Heart left ventricle (tissue), 16 donors: ENCODE measurements at places on chromosomes 1 and 21. TPM values are rescaled to one million over a fixed set of nuclear protein-coding genes. Genes with fewer than 3 reads are reported as not detected.

DNA sequence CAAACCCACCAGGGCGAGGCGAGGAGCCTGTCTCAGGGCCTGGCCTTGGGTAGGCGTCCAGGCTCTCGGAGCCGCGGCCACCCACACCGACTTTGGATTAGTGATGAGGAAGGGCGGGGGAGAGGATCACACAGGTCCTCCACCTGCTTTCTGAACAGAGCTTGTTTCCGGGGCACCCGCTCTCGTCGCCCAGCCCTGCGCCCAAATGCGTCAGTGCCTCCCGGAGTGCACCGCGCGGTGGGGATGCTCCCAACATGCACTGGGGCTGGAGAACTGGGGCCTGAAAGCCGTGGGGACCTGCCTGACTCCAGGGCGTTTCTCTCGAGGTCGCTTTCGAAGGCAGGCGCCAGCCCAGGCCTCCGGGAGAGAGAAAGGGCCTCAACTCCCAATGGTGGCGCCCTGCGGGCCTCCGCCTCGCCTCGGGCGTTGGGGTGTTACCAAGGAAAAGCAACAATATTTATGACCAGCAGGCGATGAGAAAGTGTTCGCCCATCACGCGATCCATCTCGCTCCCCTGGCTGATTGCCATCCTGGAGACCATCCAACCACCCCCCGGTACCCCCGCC is 8.9 kb upstream of the LHX8 start:
- DNase-seq: no peak

- no peak for DNase-seq
Observed at GRCh38 chr1:207946756-207947155, 35.8 kb upstream of the CD34 start.

- DNase-seq: peak; percentile 66
Observed at GRCh38 chr21:45041351-45041805, 33.0 kb upstream of the ADARB1 start.

- no peak for DNase-seq
Observed at GRCh38 chr1:37845786-37846185, 13.6 kb downstream of the MTF1 start.

DNA sequence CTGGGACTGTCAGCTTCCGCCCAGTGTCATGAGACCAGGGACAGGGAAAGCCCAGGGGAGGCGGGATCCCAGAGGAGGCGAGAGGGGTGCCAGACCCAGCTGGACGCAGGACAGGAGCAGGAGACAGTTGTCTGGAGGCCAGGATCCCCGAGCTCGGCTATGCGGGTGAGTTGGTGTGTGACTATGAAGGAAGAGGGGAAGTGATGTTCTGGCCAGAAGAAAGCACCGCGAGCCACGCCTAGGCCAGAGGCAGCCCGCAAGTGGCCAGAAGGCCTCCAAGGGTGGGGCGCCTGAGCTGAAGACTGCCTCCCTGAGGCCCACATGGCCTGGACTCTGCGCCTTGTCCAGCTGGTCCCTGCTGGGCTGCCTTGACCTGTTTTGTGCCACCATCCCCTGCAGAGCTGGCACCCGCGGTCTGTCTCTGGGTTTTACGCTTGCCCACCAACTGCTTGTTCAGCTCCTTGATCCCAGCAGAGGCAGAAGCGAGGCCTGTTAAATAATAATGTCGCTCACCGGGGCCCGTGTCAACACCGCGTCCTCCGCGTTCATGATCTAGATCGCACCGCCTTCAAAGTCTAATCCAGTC is 85.2 kb upstream of the ACTL8 start:
- peak; percentile 74 for DNase-seq

GRCh38 chr1:68819190-68819829 is 322.4 kb upstream of the DEPDC1 start:
- DNase-seq: no peak

- DNase-seq: no peak
Observed at GRCh38 chr1:186303911-186304310, 71.1 kb downstream of the TPR start.

DNA sequence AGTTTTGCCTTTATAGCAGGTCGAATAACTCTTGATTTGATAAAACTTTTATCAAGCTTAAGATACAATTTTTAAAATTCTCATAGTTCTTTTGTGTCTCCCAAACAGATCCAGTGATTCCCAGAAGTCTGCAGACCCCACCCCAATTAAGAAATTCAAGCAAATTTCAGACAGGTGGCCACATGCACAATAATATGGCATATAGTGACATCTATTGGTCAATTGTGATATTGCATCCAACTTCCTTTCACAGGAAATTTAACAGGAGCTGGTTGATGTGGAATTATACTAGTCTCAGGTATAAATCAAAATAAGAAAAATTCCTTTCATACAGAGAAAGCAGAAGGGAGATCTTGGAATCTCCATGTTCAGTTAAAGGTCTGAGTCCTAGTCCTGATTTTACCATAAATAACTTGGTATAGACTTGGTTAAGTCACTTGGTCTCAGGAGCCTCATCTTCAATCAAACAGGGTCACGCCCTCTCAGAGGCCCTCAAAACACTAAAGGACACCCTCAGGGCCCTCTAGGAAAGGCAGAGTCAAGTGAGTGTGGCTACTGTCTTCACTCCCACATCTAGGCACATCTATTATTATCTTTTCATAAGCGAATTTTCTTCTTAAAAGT is 24.1 kb downstream of the PIGM start:
- DNase-seq: no peak

DNA sequence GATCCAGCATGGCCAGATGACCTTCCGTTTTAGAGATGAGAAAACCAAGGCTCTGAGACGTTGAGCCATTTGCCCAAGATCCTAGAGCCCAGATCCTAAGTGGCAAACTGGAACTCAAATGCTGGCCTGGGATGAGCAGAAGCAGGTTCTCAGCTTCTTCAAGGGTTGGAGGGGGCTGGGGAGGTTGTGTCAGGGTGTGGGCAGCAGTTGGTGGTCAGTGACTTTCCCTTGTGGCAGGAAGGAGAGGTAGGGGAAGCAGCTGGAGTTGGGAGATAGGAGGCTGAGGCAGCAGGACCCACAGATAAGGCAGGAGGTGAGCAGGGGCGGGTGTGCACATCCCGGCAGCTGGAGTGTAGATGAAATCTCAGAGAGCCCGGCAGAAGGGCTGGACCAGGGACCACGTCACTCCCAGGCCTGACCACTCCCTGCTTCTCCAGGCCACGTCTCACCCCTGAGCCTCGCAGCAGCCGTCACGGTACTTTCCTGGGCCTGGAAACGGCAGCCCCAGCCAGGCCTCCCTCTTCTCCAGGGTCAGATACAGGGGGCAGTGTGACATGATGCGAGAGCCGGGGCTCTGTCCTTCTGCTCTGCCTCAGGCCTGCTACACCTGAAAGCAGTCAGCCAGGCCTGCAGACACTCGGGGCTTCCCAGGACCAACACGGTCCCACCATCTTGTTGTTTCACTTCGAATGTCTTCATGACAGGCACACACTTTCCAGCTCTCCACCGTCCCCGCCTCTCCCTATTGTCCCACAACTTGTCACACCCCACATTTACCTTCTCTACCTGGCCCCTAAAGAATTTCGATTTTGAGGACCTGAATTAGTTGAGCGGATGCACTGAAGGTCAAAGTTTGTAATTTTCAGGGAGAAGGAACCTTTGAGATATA is 11.5 kb upstream of the LAPTM5 start:
- no peak for DNase-seq

GRCh38 chr1:225746361-225747179 is 31.1 kb upstream of the SRP9 start:
- DNase-seq: peak; percentile 85

DNA sequence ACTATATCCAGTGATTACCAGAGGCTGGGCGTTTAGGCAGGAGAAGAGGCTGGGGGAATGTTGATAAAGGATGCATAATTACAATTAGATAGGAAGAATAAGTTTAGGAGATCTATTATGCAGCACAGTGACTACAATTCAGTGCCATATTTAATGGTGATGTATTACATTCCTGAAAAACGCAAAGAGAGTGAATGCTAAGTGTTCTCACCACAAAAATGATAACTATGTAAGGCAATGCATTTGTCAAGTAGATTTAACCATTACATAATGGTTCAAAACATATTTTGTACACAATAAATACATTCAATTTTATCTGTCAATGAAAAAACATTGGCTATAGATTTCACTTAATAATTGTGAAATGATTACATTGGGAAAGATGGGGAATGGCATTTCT is 548.9 kb downstream of the NUF2 start:
- DNase-seq: no peak

GRCh38 chr1:26023826-26024225 is 2.3 kb downstream of the EXTL1 start:
- DNase-seq: no peak

- peak; percentile 6 for DNase-seq
Observed at GRCh38 chr1:1911350-1912041, 3.6 kb upstream of the CALML6 start.

DNA sequence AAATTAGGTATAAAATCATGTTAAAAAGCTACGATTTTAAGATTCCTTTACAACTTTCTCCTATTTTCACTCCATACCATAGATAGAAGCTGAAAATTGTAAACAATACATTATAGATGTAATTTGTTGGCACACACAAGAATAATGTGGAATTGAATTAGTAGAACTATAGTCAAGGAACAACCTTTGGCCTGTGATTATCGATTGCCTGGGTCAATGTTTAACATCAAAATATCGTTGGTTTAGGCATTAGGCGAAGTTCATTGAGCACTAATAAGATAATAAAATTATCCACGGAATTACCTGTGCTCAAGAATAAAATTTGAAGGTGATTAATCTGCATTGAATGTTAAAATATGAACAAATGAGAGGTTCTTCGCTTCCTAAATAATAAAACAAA is 455.1 kb upstream of the ZP4 start:
- no peak for DNase-seq

GRCh38 chr1:203733009-203733863 is 31.7 kb upstream of the LAX1 start:
- DNase-seq: no peak

DNA sequence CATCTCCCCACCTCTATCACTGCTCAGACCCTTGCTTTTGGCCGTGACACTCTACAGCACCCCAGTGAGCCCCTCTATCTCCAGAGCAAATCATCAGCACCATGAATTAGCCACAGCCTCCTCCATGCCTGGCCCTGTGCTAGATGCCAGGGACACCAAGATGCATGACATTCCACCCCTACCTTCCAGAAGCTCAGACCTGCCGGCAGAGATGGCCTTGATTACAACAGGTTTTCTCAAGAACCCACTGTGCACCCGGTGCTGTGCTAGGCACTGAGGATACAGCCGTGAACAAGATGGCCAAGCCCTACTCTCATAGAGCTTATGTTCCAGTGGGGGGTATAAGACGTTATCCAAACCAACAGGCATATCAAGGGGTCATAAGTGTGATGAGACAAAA is 30.6 kb downstream of the CDK18 start:
- DNase-seq: no peak

GRCh38 chr1:65009724-65010420 is 43.5 kb upstream of the JAK1 start:
- no peak for DNase-seq

GRCh38 chr1:36217670-36218069 is 6.6 kb upstream of the THRAP3 start:
- DNase-seq: no peak

DNA sequence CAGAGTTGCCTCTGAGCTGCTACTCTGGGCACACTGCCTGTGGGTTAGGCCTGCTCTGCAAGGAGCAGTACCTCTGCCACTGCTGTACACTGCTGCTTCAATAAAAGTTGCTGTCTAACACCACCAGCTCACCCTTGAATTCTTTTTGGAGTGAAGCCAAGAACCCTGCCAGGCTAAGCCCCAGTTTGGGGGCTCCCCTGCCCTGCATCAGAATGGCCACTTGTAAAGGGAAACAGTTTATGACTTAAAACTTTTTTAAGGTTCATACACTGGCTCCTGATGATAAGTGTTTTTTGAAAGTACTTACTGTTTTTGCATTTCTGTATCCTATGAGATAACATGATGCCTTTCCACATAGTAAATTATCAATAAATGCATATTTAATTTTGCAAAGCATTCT is 310.0 kb downstream of the LMO4 start:
- no peak for DNase-seq

- DNase-seq: peak; percentile 81
Observed at GRCh38 chr1:7470904-7471638, 300.0 kb upstream of the VAMP3 start.

GRCh38 chr1:81880781-81881180 is 80.0 kb downstream of the ADGRL2 start:
- DNase-seq: no peak

DNA sequence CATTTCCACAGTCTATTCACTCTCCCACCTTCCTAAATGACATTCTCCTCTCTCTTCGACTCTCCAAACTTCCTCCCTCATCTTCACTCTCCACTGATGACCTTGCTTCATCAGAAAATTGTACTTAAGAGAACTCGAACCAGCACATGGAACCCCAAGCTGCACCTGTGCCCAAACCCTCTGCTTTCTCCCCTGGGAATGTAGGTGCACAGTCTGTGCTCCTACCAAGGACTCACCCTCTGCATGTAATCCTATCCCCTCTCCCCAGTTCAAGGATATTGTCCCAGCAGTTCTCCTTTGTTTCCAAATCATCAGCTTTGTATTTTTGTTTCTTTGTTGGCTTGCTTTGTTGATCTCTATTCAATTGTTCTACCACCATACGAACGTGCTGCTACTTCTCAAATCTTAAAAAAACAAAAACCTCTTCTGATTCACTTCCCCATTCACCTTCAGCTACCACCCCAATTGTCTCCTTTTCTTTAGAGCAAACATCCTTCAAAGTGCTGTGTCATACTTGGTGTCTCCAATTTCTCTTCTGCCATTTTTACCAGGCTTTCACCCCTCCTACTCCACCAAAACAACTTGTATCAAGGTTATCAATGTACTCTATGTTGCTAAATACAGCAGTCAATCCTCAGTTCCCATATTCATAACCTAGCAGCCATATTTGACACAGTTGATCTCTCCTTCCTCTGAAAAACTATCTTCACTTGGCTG is 26.8 kb downstream of the RAB3B start:
- no peak for DNase-seq

DNA sequence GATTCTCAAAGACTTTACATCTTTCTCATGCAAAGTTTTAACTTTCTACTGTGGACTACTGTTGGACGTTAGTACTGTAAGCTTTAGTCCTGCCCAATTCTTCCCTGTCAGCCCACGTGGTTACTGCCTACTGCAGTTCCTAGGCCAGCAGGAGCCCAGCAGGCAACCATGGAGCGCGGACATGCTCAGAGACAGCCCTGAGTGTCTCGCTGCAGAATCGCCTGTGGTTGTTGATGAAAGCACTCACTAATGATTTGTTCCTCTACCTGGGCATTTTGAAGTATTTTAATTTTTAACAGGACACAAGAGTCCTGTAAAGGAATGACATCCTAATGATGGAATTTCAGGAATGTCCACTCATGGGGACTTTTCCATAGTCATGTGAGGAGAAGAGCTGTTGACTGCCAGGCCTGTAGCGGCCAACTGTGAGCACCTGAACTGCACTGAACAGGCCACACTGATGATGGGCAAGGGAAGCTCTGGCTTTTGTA is 44.1 kb downstream of the PGBD5 start:
- DNase-seq: no peak

The CORT gene
- total RNA-seq: not detected

The RHOC gene
- 159 TPM for total RNA-seq

The KCNT2 gene
- total RNA-seq: 0.40 TPM

The FABP3 gene
- total RNA-seq: 4,550 TPM

The AADACL3 gene
- total RNA-seq: not detected

The C1orf87 gene
- not detected for total RNA-seq

The FAM151A gene
- total RNA-seq: 0.44 TPM

The CFAP141 gene
- total RNA-seq: not detected

The CYP4A11 gene
- not detected for total RNA-seq

The SYCP1 gene
- not detected for total RNA-seq

The KCNK1 gene
- total RNA-seq: 6.5 TPM

The OR2T11 gene
- not detected for total RNA-seq
